Globus pallidus (tissue), 1 donor: ENCODE measurements at places on chromosomes 13 and 19.

- DNase-seq: no peak
These were observed 323.6 kb downstream of the KLF12 start for GRCh38 chr13:73810647-73811046.

DNA sequence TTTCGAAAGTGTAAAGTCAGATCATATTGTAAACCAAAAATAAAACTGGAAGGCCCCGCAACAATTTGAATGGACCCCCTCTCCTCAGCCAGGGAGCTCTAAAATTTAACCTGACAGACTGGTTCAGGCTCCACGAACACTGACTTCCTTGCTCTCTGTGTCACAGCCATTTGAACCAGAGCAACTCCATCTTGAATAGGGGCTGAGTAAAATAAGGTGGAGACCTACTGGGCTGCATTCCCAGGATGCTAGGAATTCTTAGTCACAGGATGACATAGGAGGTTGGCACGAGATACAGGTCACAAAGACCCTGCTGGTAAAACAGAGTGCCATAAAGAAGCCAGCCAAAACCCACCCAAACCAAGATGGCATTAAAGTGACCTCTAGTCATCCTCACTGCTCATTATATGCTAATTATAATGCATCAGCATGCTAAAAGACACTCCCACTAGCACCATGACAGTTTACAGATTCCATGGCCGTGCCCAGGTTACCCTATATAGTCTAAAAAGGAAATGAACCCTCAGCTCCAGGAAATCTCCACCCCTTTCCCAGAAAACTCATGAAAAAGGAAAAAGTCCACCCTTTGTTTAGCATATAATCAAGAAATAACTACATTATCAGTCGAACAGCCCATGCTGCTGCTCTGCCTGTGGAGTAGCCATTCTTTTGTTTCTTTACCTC is 43.1 kb downstream of the RFXAP start:
- no peak for DNase-seq

DNA sequence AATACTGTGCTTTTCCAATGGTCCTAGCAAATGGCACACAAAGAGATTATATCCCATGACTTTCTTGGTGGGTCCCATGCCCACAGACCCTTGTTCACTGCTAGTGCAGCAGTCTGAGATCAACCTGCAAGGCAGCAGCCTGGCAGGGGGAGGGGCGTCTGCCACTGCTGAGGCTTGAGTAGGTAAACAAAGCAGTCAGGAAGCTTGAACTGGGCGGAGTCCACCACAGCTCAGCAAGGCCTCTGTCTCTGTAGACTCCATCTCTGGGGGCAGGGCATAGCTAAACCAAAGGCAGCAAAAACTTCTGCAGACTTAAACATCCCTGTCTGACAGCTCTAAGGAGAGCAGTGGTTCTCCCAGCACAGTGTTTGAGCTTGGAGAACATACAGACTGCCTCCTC is 82.9 kb downstream of the ZNF737 start:
- no peak for DNase-seq

- DNase-seq: peak; percentile 52
These were observed 15.6 kb upstream of the KCNC3 start for GRCh38 chr19:50344661-50345318.

GRCh38 chr13:76790526-76790925 is 95.7 kb downstream of the KCTD12 start:
- DNase-seq: no peak

DNA sequence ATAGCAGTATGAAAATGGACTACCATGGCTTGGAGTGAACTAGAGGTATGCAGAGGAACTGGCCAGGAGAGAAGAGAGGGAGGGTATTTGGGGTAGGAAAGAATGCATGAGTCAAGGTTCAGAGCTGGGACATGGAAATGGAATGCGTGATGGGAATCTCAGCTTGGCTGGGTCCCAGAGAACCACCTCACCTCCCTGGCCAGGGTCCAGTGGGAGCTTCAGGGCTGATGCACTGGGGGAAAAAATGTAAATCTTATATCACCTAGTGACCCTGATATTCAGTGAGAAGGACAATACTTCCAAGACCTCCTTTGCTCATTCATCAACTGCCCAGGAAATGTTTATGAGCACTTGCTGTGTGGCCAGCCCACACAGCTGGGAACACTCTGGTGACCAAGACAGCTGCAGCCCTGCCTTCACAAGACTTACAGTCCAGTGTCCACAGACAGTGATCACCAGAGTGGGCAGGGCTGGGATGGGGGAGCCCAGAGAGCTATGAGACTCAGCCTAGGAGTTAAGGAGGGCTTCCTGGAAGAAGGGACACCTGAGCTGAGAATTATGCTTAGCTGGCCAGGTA is 12.8 kb downstream of the IGSF23 start:
- no peak for DNase-seq

DNA sequence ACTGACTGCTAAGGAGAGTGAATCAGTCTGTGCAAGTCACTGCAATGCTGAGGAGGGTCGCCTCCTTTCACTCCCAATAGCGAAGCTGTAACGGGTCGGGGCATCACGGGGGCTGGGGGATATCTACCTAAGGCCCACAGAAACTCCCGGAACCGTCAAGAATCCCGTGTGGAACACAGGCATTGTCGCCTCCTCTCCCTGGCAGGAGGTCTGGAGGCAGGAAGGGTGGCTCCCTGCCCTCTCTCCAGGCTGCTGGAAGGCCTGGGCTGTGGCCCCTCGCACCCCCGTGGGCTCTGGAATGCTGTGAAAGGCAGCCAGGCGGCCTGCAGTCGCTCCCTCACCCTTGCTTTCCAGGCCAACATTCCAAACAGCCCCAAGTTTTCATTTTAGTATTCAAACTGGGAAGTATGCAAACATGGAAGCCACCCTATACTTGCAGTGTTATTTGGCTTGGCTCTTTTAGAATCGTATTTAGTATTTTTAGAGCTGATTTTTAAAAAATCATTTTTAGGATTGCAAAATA is 109.4 kb downstream of the CRYL1 start:
- DNase-seq: no peak

DNA sequence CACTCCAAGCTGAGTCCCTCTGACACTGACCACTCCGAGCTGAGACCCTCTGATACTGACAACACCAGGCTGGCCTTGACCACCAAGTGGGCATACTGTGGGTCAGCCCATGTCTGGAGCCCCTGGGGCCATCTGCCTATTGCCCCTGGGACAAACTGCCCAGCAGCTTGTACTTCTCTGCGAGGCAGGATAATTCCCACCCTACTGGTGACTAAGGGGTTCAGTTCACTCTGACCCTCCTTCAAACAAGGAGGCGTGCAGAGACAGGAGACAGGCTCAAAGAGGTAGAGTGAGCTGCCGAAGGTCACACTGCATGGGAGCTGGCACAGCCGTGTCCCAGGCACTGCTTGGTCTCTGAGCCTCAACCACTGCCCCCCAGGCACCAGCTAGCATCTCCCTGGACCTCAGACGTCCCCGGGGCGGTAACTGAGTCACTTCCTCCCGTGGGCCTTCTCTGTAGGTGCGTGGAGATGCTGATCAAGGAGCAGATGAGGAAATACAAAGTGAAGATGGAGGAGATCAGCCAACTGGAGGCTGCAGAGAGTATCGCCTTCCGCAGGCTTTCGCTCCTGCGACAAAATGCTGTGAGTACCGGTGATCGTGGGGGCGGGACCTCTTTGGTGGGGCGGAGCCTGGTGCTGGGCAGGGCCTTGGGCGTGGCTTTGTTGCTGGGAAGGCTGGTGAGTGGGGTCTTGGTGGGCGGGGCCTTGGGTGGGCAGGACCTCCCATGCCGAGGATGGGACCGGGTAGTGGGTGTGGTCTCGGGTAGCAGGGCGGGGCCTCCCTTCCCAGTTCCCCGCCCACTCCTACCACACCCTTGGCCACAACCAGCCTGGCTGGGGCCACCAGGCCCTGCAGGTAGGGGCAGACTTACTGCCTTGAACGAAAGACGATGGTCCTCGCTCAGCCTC is 5.8 kb upstream of the USE1 start:
- DNase-seq: no peak

DNA sequence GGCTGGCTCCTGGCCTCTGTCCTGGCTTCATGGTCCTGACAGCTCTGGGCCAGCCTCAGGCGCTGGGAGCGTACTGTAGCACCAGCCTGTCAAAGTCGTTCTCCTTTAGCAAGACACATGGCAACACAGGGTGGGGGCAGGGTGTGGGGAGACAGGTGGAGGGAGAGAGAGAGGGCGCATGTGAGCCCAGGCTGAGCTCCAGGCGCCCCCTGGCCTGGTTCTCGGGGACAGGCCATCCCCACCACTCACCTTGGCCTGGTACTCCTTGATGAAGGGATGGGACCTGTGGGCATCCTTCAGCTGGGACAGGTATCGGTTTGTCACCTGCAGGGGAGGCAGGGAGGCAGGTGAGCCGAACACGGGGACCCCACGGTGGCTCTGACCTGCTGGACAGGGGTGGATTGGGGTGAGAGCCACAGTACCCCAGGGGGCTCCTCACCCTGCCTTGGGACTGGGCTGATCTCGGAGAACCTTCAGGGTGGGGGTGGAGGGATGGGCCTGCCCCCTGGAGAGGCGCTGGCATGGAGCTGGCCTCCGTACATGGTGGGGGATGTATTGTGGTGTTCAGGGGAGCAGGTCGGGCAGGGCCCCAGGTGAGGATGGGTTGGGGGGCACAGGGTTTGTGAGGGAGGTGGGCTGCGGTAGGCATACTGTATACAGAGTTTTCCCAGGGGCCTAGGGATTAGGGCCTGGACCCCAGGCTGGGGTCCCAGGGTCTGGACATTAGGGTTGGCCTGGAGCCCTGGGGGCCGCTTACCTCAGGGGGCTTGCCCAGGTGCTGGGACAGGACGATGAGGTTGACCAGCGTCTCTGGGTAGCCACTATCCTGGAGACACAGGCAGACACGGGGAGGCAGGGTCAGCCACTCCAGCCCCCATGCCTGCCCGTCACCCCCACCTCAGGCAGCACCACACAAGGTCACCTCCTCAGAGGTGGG is 3.9 kb upstream of the CERS1 start:
- no peak for DNase-seq

DNA sequence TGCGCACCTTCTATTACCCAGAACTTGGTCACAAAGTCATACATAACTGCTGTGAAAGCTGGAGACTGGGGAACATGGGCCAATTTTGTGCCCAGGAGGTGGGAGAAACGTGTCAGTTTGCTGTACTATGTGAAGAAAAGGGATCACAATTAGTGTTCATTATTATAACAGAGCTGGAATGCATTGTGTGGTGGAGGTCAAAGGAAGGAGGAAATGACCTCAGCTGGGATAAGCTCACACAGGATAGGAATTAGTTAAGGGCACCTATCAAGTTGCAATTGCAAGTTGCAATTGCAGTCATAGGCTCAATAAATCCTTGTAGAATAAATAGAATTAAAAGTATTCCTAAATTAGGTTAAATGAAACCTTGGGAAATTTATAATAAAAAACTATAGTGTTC is 103.9 kb upstream of the OBI1 start:
- DNase-seq: no peak

GRCh38 chr13:92451060-92451459 is 775.5 kb upstream of the GPC6 start:
- no peak for DNase-seq

DNA sequence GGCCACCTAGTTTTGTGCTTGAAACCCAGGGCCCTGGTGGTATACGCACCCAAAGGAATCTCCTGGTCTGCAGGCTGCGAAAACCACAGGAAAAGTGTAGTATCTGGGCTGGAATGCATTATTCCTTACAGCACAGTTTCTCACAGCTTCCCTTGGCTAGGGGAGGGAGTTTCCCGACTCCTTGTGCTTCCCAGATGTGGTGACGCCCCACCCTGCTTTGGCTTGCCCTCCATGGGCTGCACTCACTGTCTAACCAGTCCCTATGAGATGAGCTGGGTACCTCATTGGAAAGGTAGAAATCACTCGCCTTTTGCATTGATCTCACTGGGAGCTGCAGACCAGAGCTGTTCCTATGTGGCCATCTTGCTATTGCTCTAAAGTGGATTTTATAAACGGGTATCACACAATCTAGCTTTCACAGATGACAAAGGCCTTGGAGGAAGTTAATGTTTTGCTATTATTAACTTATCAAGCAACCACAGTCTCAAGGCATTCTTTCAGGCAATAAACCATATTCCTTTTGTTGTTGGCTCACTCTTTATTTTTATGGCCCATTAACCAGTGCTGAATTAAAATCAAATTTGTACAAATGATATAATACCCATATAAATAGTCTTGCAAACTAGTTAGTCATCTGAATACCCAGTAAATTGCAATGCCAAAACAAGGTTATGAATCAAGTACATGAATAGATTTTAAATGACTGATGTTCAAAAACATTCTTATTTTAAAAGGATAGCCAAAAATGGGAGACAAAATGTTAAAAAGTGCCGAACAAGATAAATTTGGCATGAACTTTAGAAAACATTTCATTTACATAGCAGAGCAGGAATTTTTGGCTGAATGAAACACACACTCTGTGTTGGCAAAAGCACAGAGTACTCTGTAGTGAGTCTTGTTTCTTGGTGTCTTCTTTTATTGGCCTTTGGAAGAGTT is 475.4 kb upstream of the ARGLU1 start:
- DNase-seq: no peak

DNA sequence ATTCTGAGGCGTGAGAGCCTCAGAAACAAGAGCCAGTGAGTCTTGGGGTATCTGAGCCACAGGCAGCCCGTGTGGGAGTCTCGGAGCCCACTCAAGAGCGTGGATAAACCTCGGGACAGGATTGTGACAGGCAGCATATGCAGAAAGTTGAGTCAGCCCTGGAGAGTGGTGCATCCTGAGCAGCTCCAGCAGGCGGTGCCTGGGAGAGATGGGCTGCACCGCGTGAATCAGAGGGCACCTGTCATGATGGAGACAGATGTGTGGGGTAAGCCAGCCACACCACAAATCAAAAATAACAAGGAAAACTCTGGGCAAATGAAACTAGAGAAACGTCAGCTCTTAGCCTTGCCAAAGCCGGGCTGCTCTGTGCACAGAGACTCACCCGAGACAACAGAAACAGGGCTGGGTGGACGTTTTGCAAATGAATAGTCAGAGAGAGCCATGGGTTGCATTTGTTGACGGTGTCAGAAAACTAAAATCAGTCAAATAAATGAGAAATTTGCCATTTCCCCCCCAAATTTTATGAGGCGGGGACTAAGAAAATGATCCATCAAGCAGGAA is 30.0 kb upstream of the POP4 start:
- DNase-seq: no peak

- DNase-seq: no peak
These were observed 2.5 kb downstream of the PDE4A start for GRCh38 chr19:10422846-10423245.

- DNase-seq: no peak
These were observed 23.1 kb downstream of the TBC1D4 start for GRCh38 chr13:75458696-75459422.

- DNase-seq: no peak
These were observed 802.3 kb upstream of the ARGLU1 start for GRCh38 chr13:107370015-107370785.
